ENCODE measurements at places on chromosomes 4 and X.

DNA sequence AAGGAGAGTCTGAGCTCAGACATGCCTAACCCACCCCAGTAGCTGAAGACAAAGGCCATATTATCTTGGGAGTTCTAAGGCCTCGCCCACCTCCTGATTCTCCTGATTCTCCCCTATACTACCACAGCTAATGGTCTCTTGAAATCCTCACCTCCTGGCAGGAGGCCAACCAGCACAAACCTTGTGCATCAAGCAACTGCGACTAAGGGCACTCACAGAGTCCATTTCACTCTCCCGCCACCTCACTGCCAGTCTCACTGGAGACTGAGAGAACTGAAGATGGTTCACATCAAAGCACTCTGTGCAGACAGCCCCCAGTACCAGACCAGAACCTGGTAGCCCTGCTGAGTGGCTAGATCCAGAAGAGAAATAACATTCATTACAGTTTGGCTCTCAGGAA is 102.1 kb upstream of the KLF8 start:
- no peak for DNase-seq

- no peak for DNase-seq
Measured at GRCh38 chrX:23505531-23506303, 161.6 kb upstream of the PRDX4 start.

GRCh38 chr4:41212616-41213203 is 1.6 kb downstream of the APBB2 start:
- DNase-seq, result no peak

DNA sequence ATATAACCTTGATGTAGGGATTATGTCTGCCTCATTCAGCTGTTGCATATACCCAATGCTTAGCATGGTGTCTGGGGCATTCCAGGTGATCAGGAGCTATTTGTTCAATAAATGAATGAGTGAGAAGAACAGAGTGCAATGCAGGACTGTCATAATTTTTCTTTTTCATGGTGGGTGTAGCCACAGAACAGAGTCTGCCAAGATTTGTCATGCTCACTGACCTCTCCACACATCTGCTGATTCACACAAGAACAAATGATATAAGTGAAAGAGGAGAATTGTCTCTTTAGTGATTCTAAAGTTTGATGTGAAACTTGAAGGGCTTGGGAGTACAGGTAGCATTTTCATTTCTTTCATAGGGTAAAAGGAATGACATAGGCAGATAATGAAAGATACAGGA is 64.4 kb upstream of the TEX13D start:
- DNase-seq, result no peak

- no peak for DNase-seq
Measured at GRCh38 chrX:136862546-136862945, 18.0 kb downstream of the RBMX start.

DNA sequence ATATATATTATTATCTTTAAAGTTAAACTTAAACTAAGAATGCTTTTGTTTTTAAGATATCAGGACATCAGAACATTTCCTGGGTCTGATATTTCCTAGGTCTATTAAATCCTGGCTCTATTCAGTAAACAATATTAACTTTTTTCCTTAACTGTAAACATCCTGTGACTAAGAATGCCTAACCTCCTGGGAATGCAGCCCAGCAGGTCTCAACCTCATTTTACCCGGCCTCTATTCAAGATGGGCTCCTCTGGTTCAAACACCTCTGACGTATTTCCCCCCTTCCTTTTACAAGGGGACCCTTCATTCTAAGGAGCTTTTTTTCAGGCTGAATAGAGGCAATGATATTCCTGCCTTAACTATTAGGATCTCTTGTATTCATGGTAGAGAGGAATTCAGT is 35.8 kb upstream of the DYNLT3 start:
- no peak for DNase-seq

GRCh38 chrX:96929036-96929435 is 45.3 kb downstream of the RPA4 start:
- DNase-seq, result no peak

GRCh38 chr4:185013417-185014125 is 4.7 kb upstream of the HELT start:
- DNase-seq, result no peak

DNA sequence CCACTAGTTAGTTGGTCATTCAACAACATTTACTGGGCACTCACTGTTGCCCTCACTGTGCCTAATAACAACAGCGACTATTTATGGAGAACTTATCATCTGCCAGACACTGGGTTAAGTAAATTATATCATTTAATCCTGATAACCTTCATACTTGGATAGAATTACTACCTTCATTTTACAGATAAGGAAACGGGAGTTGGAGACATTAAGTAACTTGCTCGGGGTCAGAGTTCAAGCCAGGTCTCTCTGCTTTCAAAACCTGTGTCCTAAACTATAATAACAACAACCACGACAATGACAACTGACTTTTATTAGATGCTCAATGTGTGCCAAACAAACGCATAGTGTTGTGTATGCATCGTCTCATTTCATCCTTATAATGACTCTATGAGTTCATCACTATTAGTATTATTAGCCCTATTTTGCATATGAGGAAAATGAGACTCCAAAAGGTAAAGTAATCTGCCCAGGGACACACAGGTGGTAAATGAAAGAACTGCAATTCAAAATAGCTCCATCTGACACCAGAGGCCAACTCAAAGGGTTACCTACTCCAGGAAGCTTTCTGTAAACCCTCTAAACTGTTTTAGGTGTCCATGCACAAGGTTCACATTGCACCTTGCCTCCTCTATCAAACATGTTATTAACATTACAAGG is 98.4 kb upstream of the ACSL4 start:
- no peak for DNase-seq

GRCh38 chr4:68324519-68325262 is 25.2 kb downstream of the YTHDC1 start:
- no peak for DNase-seq

GRCh38 chrX:149938881-149939654 is 777 bp upstream of the EOLA2 start:
- DNase-seq, result peak; percentile 83

DNA sequence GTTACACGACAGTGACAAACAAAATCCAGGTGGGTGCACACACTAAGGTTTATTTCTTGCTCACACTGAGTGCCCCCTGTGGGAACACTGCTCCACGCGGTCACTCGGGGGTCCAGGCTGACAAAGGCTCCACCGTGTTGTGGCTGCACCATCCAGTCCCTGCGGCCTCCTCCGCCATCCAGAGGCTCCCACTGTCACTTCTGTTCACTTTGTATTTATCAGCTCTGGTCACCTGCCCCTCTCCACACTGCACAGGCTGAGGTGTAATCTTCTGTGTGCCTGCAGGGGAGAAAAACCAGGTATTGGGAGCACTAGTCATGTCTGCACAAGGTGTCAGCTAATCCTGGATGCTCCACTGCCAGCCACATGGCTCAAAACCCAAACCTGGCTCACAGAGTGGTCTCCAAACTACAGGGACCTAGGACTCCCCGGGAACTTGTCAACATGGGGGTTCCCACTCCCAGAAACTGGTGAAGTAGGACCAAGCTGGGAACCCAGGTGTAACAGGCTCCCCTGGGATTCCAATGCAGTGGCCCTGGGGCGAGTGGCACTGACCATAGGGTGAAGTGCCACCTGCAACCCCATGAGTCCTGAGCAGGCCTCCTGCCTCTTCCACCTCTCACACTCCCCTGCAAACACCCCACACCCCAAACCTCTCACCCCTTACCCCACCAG is 25.5 kb downstream of the HMX1 start:
- DNase-seq, result no peak

- no peak for DNase-seq
Measured at GRCh38 chr4:10203851-10204250, 87.3 kb upstream of the WDR1 start.

GRCh38 chrX:43870758-43871419 is 11.4 kb downstream of the MAOB start:
- no peak for DNase-seq

- no peak for DNase-seq
Measured at GRCh38 chr4:83436680-83437079, 18.9 kb downstream of the HELQ start.

GRCh38 chr4:160276785-160277325 is 1174.0 kb downstream of the RAPGEF2 start:
- DNase-seq, result no peak

- no peak for DNase-seq
Measured at GRCh38 chrX:133151336-133151735, 54.4 kb upstream of the USP26 start.

- no peak for DNase-seq
Measured at GRCh38 chr4:15963576-15963975, 601 bp upstream of the FGFBP2 start.

- DNase-seq, result no peak
Measured at GRCh38 chr4:7941965-7942496, 2.4 kb upstream of the AFAP1 start.
